Heart right ventricle (tissue), 16 donors: ENCODE measurements at places on chromosomes 13 and 19. TPM values are rescaled to one million over a fixed set of nuclear protein-coding genes. Genes with fewer than 3 reads are reported as not detected.

- no peak for DNase-seq
These were observed 3.0 kb upstream of the KMT2B start for GRCh38 chr19:35714601-35715354.

Gene SLITRK6
- polyA plus RNA-seq = 1.0 TPM

- DNase-seq = no peak
These were observed 7.1 kb downstream of the ZNF20 start for GRCh38 chr19:12133069-12133468.

Gene FFAR3
- polyA plus RNA-seq = 0.09 TPM

Gene APC2
- 0.13 TPM for polyA plus RNA-seq

Gene LAMP1
- 35.9 TPM for polyA plus RNA-seq

- DNase-seq = peak; percentile 13
These were observed 110.1 kb downstream of the KCTD15 start for GRCh38 chr19:33906578-33907335.

Gene RFPL4AL1
- not detected for polyA plus RNA-seq

DNA sequence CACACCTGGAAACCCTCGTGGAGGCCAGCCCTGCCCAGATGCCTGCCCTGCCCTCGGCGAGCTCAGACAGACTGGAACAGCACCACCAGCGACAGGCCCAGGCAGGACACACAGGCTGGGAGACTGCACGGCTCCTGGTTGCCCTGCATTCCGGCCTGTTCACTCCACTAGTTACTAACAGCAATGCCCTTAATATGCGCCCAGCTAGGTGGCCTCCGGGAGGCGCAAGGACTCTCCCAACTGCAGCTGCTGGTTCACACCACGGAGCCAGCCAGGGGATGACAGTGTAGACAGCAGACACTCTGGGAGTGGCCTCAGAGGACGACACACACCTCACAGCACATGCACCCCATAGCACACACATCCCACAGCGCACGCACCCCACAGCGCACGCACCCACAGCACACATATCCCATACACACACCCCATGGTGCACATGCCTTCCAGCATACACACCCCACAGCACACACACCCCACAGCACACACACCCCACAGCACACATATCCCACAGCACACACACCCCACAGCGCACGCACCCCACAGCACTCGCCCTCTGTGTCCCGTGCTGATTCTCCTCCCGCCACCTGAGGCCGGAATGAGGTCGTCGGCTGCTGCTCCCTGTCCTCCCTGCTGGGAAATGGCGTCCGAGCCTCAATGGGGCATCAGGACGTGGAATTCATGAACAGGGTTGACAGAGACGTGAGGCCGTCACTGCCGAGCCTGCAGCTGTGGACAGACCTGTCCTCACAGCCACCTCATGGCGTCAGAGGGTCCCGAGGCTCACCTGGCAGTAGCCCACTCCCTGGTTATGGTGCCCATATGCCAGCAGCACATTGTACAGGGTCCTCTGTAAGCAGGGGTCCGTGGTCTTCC lies 13.6 kb downstream of the GRTP1 start:
- DNase-seq = no peak

GRCh38 chr13:66501181-66501580 lies 729.0 kb downstream of the PCDH9 start:
- DNase-seq = no peak

DNA sequence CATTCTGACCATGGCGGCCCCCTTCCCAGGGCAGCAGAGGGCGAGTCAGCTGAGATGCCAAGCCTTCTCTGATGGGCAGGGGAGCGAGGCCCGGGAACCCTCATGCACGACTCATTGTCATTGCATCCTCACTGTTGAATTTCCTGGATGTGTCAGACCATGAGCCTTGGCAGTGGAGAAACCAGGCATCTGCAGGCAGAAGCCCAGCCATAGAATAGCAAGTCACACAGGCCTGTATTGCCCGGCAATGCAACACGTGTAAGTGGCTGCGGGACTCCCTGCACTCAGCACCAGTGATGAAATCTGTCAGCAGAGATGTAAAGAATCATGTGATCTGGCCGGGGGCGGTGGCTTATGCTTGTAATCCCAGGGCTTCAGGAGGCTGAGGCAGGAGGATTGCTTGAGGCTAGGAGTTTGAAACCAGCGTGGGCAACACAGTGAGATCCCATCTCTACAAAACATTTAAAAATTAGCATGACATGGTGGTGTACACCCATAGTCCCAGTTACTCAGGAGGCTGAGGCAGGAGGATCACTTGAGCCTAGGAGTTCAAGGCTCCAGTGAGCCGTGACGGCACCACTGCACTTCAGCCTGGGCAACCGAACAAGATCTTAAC lies 199.7 kb downstream of the KATNAL1 start:
- no peak for DNase-seq

Gene PPP2R1A
- 238 TPM for polyA plus RNA-seq

GRCh38 chr19:19528721-19529490 lies at the start of gene YJEFN3:
Gene YJEFN3 (plus strand): TSS chr19:19528911. CDS start chr19:19528933, 22 bp downstream.
- DNase-seq = no peak

DNA sequence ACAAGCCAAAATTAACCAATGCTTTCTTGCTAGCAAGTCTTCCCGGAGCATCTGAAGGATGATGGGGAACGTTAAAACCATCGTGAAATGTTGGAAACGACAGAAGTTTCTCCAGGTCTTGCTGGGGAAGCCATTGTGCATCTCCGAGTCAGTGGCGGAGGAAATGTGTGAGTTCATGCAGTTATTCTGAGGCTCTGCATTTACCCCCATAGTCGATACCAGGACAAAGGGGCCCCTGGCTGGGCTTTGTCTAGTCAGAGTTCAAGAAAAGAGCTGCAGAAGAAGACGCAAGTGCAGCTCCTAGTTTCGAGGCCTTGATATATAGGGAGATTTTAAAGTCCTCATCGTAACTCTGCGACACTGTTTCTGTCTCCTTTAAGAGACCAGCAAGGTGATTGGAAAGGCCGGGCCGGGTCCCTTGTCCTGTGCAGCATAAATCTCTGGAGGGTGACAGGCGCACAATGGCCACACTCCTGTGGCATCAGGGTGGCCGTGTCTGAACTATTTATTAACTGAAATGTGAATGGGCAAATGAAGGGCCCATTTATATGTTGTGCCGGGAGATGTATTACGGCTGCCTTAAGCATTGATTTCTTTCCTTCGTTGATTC lies 172.0 kb downstream of the TEX29 start:
- DNase-seq = no peak

Gene ZNF835
- 1.2 TPM for polyA plus RNA-seq

DNA sequence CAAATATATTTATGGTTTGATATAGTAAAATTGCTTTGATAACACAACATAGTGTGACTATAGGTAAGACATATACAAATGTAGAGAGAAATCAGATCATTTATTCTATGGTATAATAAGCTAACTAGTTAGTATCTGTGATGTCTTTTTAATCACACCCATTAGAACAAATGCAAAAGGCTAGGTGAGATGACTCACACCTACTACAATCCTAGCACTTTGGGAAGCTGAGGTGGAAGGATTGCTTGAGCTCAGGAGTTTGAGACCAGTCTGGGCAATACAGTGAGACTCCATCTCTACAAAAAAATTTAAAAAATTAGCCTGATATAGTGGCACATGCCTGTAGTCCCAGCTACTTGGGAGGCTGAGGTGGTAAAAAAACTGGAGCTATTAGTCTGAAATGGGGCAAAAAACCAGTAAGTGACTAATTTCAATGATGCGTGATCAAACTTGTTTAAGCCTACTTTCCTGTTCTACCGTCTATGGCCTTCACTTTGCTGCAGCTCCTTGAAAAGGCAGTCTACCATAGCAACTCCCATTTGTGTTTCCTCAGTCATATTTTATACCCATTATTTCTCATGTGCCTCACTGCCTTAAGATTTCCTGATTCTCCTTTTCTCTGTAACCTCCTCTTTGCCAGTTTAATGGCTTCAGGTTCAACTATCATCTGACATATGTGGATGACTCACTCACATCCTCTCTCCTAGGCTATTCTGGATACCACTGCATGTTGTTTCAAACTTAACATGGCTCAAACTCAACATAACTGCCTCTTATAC lies 12.5 kb downstream of the ALG5 start:
- no peak for DNase-seq

Gene SHANK1
- 0.17 TPM for polyA plus RNA-seq

- no peak for DNase-seq
These were observed 244.7 kb downstream of the DCT start for GRCh38 chr13:94234738-94235137.

DNA sequence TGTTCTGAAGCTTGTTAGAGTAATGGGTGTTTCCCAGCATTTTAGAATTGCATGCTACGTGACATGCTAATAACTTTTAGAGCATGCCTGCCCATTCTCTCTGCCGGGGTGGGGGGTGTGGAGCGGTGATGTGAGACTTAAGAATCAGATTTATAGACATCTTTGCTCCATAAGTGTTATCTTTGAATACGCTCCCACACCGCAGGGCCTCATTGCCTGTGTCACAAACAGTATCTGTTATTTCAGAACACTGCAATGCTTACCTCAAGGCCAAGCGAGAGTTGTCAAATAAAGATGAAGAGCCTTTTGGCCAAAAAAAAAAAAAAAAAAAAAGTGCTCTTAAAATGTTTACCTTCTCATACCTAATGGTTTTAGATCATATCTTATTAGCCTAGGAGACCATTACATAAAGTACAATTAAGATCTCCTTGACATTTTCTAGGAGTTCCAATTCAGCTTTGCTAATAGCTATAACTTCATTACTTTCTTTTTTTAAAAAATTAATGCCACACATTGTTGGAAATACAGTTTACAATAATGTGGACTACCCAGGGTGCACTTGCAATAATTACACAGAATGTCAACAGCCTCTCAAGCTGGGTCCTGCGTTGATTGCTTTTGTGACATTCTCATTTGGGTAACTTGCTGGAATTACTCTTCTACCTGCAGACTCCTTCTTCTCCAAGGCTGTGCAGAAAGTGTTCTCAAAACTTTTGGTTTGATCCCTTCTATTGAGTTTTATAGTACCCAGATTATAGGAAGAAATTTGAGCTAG lies 525.3 kb downstream of the KLF12 start:
- no peak for DNase-seq

DNA sequence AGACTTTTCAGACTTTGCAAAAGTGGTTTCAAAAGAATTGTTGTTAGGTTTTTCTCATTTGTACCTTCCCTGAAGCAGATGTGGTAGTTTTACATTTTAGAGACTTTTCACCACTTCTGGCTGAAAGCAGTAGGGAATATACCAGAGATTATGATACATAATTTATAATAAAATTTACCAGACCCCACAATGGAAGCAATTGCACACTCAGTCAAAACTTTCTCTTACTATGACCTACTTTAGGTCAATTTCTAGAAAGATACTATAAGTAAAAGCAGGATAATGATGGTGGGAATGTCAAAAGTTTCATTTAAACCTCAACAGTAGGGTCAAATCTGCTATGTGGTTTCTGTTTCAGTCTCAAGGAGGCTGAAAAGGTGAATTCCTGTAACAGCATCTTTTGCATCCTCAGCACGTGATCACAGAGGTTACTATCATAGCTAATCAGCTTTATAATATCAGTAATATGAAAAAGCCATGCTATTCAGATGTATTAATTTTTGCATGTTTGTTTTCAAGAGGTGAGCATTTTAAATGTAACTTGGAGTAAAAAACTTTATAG lies 26.9 kb downstream of the PCCA start:
- DNase-seq = no peak

DNA sequence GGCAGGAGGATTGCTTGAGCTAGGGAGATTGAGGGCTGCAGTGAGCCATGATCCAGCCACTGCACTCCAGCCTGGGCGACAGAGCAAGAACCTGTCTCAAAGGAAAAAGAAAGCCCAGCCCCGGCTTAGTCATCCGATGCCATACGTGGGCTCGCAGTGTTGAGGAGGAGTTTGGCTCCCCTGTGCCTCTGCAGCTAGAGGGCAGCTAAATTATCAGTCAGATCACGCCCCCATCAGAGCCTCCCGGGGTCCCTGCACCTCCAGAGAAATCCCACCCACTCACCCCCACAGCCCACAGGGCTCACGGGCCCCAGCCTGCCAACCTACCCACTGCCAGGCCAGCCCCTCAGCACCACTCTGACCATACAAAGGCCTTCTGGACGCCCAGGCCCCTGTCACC lies 27.6 kb downstream of the MAU2 start:
- no peak for DNase-seq

GRCh38 chr13:112000888-112001287 lies 66.1 kb upstream of the SOX1 start:
- DNase-seq = no peak

- DNase-seq = no peak
These were observed 11.6 kb downstream of the CLDN10 start for GRCh38 chr13:95564091-95564490.

Gene ZNF560
- not detected for polyA plus RNA-seq

DNA sequence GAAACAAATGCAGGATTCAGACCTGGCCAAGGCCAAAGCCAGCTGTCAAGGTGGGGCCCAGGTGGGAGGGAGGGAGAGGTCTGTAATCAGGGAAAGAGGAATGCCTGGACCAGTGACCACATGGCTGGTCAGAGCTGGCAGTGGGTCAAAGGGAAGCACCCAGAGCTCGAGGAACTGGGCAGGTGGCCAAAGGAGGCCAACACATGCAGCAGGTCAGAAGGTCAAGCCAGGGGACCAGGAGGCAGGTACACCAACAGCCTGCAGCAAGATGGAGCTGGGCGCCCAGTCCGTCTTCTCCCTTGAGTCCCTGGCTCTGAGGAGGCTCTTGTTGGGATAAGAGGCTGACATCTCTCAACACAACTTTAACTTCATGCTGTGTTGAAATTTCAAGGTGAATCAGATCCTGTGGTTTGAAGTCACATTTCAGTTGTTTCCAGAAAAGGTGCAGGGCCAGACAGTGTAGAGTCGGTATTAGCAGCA lies 17.1 kb downstream of the GPATCH1 start:
- DNase-seq = no peak

- DNase-seq = peak; percentile 70
These were observed 372 bp downstream of the DNAAF3 start for GRCh38 chr19:55165952-55166529.

DNA sequence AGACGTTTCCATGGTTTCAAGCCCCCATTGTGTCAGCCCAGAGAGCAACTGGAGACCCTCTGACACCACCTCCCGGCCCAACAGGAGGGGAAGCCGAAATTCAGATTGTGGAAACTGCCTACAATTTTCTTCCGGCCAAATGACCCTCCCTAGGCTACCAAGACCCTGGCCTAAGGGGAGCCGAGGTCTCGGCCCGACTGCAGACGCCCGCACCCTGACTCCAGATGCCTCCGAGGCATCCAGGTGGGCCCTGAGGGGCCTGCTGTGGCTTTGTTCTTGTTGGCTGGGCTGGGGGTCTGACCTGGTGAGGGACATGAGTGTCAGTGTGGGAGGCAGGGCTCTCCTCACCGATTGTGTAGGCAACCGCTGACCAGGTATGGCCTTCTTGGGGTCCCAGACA lies 9.6 kb downstream of the MEX3D start:
- no peak for DNase-seq

- DNase-seq = peak; percentile 16
These were observed 20.0 kb upstream of the ZSCAN18 start for GRCh38 chr19:58117841-58118575.

DNA sequence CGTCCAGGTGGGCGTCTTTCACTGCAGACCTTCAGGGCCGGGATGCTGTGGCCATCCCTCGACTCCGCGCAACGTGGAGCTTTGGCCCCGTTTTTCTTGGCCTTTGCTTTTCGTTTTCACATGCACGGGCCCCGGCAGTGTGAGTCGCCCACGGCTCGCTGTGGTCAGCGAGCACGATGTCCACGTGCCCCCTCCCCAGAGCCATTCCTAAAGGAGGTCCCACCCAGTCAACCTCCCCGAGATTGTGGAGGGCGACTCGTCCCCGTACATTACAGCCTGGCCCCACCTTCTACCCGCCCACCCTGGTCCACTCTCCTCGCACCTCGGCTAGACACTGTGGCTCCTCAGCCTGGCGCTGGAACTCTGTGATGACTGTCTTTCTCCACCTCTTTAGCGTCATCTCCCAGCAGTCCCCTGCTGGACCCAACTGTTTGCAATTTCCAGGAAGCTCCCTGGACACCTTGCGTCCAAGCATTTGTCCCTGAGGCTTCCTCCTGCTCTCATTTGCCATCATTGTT lies 405 bp downstream of the ZNF446 start:
- DNase-seq = no peak
